ENCODE measurements at places on chromosomes 3 and 15.

DNA sequence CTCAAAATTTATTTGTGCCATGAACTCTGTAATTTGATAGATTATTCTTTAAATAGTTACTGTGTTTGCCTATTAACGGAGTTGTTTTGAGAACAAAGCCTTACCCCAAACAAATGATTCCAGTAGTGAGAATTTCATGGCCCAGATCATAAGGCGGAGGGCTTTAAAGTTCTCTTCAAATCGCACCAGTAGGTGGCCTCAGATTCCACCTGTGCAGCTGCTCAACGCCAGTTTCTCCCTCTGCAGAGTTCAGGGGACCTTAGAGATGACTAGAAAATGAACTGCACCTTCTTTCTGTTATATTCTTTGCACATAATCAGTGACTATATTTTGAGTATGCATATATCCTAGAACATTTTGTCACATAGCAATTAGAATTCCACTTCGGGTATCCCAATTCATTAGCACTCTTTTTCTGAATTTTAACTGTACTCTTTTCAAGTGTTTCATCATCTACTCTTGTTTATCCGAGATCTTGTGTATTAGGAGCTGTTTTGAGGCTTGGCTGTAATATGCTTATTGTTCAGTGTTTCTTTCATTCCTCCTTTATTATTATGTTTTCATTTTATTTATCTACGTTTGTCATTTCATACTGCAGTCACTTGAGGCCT is 232.6 kb upstream of the CHRM5 start:
- peak; percentile 10 for DNase-seq

DNA sequence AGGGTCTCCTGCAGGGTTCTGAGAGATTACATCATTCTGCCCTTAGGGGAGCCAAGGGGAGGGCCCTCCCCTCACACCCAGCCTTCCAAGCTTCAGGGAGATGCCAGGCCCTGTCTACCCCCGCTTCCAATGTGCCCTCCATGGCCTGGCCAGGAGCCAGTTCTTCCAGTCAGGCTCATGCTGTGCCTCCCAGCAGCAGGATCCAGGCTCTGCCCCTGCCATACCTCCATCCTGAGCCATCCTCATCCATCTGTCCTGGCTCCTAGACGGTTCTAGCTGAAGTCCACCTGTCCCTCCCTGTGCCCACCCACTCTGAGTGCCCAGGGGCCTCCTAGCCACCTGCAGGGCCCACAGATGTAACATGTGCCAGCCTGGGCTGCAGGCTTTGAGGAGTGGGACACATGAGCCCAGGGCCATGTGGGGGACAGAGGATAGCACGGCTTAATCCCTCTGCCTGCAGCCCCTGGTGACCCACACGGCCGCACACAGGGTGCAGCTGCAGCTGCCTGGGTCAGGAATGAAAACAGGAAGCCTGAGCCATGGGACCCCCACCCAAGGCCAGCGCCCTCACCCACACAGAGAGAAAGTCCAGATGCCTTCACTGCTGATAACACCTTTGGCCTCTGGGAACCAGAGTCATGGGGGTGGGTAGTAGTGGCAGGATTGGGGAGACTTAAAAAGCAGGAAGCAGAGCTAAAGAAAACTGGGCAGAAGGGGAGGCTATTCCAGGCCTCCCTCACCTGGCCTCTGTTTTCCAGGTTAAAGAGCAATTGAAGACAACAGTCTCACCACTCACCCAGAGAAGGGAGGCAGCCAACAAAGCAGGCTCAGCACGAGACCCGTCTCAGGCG is 11.8 kb downstream of the PLCD1 start:
- no peak for DNase-seq

DNA sequence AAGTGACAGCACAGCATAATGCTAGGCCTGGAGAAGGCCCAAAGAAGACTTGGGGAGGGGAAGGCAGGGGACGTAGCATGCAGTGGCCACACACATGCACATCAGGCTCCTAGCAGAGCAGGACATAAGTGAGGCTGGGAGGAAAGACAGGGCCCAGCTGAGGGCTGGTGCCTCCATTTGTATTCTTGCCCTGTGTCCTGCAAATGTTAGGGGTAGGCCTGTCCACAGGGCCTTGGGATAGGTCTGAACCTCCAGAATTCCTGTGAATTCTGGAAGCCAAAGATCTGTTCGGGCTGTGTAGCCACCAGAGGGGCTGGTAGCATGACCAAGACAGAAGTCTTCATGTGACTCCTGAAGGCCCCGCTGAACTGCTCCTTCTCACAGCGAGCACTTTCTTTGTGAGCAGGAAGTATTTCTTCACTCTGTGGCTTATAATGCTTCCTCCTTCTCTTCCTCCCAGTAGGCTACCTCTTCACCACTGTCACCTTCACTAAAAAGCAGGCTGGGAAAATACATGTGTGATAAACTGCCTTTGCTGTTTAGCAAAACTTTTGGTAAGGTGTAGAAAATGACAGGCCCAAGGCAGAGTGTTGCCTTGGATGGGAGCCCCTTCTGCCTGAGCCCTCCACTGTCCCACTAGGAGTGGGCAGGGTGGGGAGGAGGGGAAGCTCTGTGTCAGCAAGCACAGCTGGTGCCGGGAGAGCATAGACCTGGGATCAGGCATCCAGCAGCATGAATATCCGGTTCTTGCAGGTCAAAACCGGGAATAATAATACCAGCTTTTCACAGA is 8.4 kb downstream of the CERS3 start:
- DNase-seq = peak; percentile 4

DNA sequence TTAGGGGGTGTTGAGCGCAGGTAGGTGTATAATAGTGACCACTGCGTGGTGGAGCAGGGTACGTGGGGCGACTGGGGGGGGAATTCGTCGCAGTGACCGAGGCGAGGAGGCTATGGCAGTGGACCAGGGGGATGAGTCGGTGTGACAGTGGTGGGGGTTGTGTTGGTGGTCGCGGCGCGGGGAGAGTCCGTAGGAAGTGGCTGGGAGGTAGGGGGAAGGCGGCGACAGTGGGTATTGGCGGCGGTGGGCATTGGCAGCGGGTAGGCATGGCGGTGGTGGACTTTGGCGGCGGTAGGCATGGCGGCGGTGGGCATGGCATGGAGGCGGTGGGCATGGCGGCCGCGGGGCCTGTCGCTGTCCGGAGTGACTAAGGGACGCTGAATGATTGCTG is 739 bp downstream of the SNRPN start:
- peak; percentile 22 for DNase-seq

GRCh38 chr3:172582712-172583111 is 59.5 kb upstream of the TNFSF10 start:
- DNase-seq = no peak

- no peak for DNase-seq
These were observed 269.2 kb downstream of the PDCD6IP start for GRCh38 chr3:34067536-34068051.

- no peak for DNase-seq
These were observed 22.3 kb downstream of the CFAP92 start for GRCh38 chr3:128971421-128972100.
